ENCODE measurements at places on chromosomes 7 and 10.

DNA sequence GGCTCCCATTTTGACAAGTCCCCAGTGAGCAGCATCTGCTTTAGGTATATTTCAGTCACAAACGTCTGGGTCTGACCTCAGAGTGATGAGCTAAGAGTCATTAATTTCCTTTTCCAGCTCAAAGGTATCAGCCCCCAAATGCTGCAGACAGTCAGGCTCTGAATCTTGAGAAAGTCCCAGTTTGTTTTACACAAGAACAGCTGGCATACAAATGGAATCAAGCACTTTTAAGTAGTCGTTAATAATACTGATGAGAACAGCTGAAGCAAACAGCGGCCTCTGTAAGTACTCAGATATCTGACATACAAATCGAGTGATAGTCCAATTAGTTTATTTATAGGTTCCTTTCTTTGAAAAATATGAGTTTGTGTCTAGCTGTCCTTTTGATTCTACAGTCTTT lies 49.4 kb upstream of the MSRB2 start:
- DNase-seq: no peak

GRCh38 chr7:41955893-41956675 lies 253.2 kb upstream of the INHBA start:
- no peak for DNase-seq

GRCh38 chr10:113534423-113534822 lies 18.4 kb upstream of the HABP2 start:
- DNase-seq: no peak

DNA sequence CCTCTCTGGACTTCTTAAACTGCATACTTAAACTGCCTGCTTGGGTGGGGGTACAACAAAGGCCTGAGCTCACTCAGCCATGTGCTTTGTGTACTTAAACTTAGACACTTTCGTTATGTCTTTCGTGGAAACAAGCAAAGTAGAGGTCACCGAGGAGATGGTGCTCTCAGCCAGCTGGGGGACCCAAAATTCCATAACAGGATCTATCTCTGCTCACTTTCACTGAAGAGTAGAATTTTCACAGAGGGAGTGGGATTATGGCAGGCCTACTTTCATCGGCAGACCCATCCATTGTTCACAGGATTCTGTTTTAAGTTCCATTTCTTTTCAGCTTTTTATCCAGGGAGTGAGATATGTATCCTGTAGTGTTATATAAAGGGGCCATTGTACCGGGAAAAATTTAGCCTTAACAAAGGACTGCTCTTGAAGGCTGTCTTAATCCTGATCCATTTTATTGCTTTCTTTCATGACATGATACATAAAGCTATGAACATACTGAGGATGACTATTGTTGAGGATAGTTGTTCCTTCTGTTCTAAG lies 370.0 kb upstream of the GHITM start:
- DNase-seq: no peak

DNA sequence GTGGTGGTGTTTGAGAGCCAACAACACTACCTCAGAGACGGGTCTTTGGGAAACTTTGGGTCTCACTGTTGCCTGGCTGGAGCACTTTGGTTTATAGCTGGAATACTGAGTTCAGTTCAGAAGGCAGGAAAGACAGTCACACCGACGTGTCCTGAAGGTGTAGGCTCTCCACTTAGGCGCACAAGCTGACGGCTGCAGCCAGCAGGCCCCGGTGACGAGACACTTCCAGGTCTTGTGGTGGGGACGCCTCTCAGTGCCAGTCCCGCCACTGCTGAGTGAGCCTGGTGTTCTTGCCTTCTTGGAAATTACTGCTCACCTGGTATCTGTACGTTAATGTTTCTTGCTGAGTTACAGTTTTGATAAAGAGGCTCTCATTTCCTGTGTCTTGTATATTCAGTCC lies 74.0 kb downstream of the WDR37 start:
- no peak for DNase-seq

GRCh38 chr7:46993396-46993795 lies 588.5 kb downstream of the TNS3 start:
- no peak for DNase-seq

GRCh38 chr10:129993621-129994020 lies 29.5 kb upstream of the EBF3 start:
- no peak for DNase-seq

Data from activated T-helper 1 cell treated with anti-CD3 and anti-CD28 coated beads, Interleukin-2, amount 50 U/mL, for 16 hours (primary cell).